ENCODE measurements at places on chromosomes 12 and 14.

GRCh38 chr12:83432176-83432719 lies 745.5 kb downstream of the TMTC2 start:
- no peak for DNase-seq

GRCh38 chr12:132176920-132177551 lies 32.8 kb downstream of the NOC4L start:
- no peak for DNase-seq

DNA sequence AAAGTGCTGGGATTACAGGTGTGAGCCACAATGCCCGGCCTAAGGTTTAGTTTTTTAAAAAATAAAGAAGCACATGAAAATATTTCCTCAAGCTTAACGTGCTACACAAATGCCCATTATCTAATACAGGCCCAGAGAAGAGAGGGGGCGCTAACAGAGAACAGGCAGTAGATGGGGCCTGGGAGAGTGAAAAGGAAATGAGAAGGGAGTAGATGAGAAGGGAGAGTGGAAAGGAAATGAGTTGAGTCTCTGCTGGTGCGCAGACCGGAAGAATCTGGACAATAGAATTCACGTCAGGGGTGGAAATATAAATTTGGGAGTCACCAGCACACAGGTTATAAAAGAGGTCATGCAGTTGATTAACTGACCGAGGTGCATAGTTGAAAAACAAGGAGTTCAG lies 10.7 kb downstream of the PXN start:
- no peak for DNase-seq

DNA sequence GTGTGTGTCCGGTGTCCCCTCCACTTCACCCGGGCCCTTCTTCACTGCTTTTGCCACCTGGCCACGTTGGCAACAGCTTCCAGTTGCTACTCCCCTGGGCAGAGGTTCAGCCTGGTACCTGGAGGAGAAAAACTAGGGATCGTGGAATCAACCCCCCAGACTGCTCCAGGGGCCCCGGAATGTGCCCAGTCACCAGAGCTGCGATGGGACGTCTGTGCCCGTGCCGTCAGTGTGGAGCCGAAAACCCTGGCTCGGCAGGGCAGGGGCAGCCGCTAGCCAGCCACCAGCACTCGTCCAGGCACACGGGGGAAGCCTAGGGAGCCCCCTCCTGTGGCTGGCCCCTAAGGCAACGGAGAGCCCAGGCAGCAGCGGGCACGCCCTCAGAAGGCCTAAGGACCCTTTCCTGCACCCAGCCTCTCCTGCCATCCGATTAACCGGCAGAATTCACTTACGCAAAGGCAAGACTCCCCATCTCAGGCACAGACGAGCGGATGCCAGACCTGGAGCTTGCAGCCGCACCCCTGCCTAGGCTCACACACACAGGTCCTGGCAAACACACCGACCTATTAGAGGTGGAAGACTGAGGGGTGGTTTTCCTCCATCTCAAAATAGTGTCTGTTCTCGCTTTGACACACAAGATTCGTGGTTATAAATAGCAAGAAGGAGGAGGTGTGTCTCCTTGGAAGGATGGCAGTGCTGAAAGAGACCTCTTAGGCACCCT lies 62.6 kb downstream of the FBXL14 start:
- no peak for DNase-seq

DNA sequence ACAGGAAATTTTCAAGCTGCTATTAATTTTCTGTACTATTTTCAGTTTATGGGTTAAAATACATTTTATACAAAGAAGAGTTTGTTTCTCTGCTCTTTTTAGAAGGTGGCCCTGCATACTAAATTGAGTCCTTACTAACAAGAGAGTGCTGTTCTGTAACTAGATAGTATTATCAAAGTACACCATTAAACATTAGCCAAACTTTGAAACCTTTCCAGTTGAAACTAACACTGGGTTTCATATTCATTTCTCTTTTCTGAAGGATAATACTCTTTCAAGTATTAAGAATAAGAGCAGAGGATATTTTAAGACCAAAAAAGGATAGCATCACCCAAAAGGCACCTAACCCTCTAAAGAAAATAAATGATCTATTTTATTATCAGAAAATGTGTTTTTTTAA lies 47.2 kb downstream of the PEBP1 start:
- DNase-seq = no peak

GRCh38 chr14:69320581-69321365 lies 60.8 kb downstream of the GALNT16 start:
- no peak for DNase-seq

DNA sequence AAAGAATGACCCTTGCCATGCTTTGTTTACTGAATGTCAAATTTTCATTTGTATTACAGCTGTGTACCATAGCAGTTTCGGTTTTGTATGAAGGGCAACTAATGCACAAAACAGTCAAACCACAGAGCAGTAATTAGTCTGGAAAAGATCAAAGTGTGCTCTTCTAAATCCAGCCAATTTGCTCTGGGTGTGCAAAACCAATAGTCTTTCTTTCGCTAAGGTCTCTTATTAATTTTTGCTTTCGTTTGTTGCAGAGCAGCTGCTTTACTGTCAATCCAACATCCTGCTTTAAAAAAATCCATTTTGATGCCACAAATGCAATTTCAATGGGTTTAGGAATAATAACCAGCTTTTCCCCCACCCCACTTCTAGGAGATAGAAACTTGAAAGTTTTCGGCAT lies 114.2 kb downstream of the BRMS1L start:
- no peak for DNase-seq

DNA sequence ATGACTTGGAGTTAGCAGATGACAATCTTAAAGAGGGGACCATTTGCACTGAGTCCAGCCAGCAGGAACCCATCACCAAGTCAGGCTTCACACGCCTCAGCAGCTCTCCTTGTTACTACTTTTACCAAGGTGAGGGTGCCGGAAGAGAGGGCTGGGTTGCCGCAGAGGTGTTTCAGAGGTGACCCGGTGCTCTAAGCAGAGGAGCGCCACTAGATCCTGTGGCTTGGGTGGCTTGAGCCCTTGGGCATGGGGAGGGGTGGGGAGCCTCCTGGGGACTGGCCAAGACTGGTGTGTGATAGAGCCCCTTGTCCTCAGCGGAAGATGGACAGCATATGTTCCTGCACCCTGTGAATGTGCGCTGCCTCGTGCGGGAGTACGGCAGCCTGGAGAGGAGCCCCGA lies 17.7 kb downstream of the POP5 start:
- DNase-seq = no peak

GRCh38 chr12:50401500-50402081 lies 906 bp downstream of the LARP4 start:
- DNase-seq = no peak

DNA sequence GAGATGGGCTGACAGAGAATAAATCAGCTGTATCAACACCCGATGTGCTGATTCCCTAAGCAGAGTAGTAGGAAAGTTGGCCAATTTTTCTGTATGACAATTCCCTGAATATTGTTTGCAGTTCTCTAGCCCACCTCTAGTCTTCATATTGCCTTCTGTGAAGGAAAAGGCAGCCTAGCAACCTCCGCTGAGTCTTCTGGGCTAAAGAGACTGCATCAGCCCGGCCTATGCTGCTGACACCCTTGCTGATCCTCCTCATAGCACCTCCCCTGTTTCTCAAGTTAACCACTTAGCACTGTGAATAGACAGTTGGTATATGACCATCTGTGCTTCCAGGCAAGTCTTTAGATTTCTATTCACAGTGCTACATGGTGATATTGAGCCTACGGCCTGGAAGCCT lies 161.1 kb upstream of the EGLN3 start:
- no peak for DNase-seq

GRCh38 chr14:96299441-96299840 lies 43.4 kb downstream of the BDKRB1 start:
- no peak for DNase-seq

DNA sequence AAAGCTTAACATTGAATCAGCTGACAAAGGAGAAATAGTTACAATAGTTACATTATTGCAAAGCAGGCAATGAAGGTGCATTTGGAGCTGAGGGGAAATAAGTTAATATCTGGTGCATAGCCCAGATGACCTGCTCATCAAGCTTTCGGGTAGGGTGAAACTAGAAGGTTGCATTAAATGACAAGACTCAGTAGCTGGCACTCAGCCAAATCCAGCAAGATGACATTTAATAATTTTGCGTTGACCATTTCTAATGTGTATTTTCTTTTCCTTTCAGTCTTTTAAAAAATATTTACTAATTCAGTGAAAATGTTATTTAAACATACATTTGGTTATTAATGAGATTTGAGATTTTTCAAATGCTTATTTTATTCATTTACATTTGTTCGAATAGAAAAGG lies 188.6 kb downstream of the SLC5A8 start:
- DNase-seq = no peak

DNA sequence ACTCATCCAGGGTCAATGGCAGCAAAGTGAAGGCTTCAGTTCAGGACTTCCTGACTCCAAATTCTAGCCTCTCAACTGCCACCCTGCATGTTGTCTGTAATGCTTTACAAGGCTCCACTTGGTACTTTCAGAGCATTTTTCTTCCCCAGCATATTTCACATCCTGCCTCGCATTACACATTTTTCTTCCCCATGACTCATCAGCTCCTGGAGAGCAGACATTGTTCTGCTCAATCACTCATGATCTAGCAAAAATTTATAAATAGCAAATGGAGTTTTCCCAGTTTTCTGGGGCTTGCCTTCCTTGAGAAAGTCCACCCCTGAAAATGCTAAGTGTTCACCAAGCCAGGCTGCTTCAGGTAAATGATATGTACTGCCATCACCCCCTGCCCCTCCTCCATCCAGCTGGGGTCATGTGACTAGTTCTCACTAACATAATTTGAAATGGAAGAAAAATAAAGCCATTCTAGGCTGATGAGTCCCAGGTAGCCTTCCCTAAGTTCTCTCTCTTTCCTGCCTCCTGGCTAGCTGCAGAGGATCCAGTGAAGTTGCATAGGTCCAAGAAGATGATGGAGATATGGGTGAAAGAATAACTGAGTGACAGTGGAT lies 69.4 kb downstream of the ARMH4 start:
- no peak for DNase-seq

DNA sequence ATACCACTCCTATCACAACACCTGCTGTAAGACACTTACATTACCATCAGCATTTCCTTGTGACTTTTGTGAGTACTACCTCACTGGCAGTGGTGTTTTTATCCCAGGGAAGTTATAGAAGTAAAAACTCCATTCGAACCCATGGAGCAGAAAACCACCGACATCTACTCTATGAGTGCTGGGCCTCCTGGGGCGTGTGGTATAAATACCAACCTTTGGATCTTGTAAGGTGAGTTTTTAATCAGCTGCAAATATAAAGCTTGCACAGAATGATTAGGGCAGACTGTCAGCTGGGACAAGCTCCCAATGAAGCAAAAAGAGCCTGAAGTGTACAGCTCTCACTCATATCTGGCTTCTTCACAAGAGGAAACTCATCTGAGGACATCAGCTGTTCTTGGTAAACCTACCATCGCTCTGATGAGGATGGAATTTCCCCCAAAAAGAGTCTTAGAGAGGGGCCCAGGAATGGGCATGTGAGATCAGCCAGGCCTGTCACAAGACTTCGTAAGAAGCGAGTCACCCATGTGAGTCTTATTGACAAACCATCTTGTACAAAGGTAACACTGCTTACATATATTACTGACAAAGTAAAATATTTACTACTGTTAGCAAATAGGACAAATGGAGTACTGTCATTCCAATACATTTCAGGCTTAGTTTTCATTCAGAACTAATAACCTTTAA lies 170.0 kb downstream of the SLC5A8 start:
- no peak for DNase-seq

DNA sequence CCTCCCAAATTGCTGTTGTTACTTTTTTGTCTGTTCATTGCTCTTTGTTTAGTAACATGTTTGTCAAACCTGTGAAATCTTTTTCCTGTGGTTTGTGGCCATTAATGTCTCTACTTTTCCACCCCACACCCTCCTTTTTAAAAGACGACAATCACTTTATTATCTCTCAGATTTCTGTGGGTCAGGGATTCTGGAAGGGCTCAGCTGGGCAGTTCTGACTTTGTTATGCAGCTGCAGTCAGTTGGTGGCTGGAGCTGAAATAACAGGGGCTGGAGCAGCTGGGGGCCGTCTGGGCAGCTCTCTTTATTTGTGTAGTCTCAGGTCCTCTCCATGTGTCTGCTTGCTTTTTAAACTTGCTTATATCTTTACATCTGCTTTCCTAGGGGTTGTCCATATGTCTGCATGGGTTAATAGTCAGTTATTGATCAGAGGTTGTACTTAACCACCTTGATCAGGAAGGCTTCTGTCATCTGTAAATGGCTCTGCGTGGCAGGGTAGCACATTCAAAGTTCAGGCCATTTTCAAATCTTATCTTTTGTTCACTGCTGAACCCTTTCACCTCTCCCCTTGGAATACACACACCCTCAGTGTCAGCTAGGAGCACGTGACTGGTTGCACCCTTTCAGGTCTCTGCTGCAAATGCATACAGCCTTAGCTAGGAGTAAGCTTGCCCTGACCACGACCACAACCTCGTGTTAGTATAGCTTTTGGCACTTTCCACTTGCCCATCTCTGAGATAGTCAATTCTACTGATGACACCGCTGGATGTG lies 27.9 kb downstream of the BORCS5 start:
- no peak for DNase-seq

DNA sequence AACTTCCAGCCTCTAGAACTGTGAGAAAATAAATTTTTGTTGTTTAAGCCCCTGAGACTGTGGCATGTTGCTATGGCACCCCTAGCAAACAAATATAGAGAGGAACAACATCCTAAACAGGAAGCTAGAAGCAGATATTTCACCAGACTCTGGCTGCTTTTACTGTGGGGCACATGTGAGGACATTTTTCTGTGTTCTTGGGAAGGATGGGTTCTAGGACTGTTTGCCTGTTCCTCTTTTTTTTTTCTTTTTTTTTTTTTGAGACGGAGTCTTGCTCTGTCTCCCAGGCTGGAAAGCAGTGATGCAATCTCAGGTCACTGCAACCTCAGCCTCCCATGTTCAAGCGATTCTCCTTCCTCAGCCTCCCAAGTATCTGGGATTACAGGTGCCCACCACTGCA lies 4.2 kb upstream of the HRK start:
- DNase-seq = no peak

DNA sequence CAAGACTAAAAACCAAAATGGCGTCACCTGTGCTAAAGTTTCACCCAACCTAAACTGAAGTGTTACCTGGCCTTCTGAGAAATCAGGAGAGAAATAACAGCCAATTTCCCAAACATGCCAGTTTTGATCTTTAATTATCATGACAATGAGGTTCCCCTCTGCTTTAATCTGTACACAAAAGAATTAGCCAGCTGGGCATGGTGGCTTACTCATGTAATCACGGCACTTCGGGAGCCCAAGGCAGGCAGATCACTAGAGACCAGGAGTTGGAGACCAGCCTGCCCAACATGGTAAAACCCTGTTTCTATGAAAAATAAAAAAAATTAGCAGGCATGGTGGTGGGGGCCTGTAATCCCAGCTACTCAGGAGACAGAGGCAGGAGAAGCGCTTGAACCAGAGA lies 4.9 kb downstream of the HEATR4 start:
- no peak for DNase-seq

- no peak for DNase-seq
Measured at GRCh38 chr12:117202556-117202955, 12.3 kb upstream of the FBXO21 start.

DNA sequence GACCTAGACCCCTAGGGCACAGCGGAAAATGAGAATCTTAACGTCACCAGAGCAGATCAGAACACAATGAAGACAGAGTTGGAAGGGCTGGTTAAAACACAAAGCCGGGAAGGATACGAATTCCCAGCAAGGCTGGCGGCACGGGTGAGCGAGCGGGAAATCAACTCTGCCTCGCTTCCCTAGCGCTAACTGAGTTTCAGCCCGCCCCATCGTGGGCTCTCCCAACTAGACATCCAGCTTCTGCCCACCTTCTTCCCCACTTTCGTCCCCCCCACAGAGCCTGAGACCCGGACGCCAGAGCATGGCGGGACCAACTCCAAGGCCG lies 377 bp downstream of the CCNT1 start:
- DNase-seq = no peak

GRCh38 chr12:27869567-27869966 lies 89.5 kb upstream of the MANSC4 start:
- DNase-seq = no peak

- DNase-seq = no peak
Measured at GRCh38 chr12:11707535-11707934, 58.1 kb downstream of the ETV6 start.

Measured in activated CD8-positive, alpha-beta memory T cell treated with anti-CD3 and anti-CD28 coated beads for 4 hours (primary cell).